Muscle of arm (tissue), 14 donors: ENCODE measurements at places on chromosomes 6 and 20.

DNA sequence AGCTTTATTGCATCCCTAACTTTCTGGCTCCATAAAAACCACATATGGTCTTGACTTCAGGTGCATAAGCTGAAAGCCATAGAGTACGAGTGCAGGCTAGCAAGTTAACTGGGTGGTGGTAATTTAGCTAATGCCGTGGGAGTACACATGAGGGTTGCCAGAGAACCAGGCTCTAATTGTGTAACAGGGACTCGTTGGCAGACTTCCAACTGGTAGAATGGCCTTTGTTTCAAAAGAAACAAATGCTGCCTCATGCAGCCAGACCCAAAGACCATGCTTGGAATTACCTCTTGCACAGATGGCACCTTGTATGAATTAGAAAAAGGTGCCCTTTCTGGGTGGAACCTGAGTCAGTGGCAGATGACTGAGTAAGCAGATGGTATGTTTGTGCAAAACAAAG lies 73.2 kb downstream of the LY86 start:
- DNase-seq, result peak; percentile 48

DNA sequence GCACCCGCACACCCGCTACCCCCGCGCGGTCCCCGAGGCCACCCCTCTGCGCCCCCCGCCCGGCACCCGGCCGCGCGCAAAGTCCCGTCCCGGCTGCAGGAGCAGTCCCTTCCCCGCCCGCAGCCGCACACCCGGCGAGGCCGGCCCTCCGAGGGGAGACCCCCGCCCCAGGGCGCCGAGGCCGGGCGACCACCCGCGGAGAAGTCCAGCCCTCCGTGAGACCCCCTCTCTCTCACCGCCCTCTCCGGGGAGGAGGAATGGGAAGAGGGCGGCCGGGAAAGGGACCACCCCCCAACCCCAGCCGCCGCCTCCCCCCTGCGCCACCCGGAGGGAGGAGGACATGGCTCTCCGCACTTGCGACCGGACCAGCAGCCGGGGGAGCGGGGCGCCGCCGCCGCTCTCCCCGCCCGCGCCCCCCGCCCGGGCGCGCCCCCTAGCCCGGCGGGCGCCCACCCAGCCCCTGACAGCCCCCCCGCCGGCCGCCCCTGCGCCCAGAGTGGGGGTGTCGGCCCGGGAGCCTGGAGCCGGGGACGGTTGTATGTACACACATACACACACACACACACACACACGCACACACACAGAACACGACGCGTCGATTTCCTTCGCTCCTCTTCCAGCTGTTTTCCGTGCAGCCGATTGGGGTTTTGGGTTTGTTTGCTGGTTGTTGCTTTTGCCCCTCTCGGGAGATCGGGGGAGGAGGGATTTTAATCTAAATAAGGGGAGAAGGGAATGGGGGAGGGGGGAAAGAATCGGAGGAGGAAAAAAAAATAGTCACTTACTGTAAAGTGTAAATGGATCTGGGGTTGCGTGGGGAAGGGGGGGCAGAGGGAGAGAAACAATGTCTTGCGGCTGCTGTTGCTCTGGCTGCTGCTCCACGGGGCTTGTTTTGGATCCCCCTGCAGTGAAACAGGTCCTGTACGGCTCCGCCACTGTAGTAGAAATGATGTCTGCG lies at the start of gene ATXN1:
Gene ATXN1 (minus strand): TSS at position 945 of the 955 bp plus-strand sequence.
- peak; percentile 78 for DNase-seq

DNA sequence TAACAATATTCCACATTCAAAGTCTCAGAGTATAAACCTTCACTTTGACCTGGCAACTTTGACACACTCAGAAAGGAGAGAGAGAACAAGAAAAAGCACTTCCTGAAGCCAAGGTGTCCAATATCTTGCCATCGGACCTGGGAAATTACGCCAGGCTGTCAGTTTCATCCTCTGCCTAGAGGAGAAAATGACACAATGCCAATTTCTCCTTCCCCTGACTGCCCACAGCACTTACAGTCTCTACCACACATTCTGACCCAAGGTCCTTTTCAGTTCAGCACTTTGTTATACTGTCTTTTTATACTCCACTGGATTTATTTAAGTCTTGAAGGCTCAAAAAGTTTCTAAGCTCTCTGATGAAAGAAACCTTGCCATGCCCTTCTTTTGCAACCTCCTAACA lies 250.4 kb downstream of the GMPR start:
- no peak for DNase-seq

- no peak for DNase-seq
These were observed 169.9 kb upstream of the RNF217 start for GRCh38 chr6:124792386-124792785.

DNA sequence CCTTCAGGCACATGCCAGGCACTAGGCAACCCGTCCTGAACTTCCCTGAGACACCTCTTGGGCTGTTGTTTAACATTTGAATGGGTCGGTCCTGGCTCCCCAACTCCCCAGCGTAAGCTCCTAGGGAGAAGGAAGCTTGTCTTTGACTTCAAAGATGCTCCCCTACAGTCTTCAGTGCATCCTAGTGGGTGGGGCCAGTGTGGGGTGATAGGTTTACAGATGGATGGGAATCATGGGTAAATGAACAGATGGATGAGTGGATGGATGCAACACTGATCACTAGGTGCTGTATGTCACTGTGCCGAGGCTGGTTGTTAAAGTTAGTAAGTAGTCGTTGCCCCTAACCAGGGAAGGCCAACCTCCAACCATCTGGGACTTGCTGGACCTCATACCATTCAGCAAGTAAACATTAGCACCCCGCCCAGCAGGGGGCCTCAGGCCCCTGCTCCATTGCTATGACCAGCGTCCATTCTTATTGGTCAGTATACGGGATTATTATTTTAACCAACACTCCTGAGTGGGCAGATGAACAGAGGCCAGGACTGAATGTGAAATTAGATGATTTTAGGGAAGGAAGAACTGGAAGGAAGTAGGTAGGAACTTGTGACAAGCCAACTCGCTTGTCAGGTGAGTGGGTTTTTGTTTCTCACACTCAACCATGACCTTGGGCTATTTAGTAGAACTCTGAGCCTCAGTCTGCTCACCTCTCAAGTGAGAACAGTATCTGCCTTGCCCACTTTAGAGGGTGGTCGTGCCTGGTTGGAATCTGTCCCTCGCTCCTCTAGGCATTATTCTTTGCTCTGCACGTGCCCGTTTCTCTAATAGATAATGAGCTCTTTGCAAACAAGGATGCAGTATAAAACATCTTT lies 82.9 kb upstream of the FOXP4 start:
- DNase-seq, result peak; percentile 55

- no peak for DNase-seq
These were observed 444.1 kb upstream of the SOX4 start for GRCh38 chr6:21149470-21149869.

DNA sequence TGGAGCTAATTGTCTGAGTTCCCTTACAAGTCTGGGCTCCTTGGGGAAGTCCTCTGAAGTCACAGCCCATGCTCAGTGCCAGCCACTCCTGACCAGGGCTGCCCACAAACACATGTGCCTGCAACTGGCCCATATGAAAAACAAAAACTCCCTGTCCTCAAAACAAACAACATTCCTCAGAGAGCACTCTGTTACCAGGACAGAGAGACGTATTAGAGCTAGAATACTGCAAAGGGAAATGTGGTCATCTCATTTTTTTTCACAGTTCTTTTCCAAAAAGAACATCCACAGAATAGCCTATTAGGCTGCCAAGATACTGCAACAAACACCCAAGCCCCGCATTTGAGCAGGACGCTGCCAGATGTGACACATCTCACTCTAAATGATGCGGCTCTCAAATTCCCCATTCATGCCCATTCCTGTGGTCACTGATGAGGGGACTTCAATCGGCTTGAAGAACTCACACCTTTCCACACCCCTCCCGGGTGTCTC lies 71.1 kb downstream of the SLC22A23 start:
- no peak for DNase-seq
